ENCODE measurements at places on chromosomes 7 and 10.

GRCh38 chr10:78843495-78843894, 225.3 kb upstream of the ZMIZ1 start:
- DNase-seq: no peak

DNA sequence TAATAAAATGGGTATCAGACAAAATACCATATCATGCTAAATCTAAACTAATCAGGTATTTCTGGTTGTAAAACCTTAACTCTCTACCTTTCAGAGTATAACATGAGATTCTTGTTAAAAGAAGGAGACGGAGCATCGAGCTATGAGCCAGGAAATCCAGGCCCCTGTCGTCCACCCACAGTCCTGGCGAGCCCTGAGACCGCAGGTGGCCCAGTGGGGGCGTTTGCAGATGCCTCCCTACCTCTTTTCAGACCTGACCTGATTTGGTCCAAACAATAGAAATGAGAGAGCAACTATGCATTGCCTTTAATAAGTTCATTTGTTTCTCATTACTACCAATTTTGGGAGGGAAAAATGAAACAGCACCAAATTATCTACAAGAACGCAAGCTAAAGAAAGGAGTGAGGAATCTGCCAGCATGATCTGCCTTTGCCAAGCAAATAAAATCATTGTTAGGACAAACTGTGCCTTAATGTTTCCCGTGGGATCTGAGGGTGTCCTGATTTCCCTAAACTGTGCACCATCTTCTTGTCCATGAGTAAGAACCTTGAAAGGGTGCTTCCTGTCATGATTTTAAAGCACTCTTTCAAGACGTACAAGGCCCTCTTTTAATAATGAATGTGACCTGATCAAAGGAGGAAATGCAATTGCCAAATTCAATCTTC, 166.7 kb downstream of the TCERG1L start:
- DNase-seq: no peak

- no peak for DNase-seq
These were observed 19.4 kb upstream of the ARHGAP12 start for GRCh38 chr10:31948021-31948420.

DNA sequence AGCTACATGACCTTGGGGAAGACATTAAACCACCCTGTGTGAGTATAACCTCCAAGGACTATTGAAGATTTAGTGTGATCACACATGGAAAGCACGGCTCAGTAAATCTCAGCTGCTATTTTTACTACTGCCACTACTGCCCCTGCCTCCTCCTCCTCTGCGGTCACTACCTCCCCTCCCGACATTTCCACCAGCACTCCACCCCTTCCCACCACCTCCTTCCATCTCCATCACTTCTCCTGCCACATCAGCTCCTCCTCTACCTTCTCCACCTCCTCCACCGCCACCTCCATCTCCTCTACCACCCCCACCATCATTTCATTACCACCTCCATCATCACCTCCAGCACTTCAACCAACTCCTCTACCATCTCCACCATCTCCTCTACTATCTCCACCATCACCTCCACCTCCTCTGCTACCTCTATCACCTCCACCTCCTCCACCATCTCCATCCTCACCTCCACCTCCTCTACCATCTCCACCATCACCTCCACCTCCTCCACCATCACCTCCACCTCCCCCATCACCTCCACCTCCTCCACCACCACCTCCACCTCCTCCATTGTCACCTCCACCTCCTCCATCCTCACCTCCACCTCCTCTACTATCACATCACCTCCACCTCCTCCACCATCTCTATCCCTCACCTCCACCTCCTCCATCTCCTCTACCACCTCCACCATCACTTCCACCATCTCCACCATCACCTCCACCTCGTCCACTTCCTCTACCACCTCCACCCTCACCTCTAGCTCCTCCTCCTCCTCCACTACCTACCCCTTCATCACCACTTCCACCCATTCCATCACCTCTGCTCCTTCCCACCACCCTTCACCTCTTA, 69.4 kb downstream of the GRB10 start:
- DNase-seq: no peak

GRCh38 chr10:88278912-88279311, 304.2 kb downstream of the RNLS start:
- DNase-seq: no peak

DNA sequence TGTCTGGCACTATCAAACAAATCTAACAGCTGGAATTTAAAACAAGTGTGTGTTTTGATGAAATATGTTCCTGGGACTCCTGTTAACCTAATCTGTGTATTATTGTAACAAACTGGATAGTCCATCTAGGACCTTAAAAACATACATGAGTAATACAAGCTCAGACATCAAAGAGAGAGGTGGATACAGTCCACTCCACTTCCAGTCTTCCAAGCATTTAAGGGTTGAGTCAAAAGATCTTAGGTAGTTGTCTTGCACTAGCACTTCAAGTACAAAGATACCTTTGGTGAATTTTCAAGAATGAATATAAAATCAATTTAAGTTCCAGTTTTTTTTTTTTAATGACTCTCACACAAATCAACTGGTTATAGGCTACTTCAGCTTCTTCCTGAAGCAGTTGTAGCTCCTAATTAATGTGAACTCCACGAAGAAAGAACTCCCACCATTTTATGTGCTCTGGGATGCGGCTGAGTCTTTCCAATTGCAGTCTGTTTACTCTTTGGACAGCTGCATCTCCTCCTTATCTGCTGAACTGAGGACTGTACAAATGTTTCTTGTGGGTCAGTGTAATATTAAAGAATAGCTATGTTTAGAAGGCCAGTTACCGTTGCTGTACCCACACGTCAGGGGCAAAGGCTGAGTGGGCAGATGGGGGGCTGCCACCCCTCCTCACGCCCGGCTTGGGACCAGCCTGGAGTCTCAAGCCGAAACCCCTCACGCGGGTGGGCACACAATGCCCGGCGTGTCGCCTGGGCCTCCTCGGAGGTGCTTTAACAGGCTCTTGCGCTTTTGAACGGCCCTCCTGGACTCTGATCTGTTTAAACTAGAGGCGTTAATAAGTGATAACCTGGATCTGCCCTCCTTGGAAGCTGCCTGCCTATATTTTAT, 2.9 kb upstream of the IGF2BP3 start:
- DNase-seq: peak; percentile 69

DNA sequence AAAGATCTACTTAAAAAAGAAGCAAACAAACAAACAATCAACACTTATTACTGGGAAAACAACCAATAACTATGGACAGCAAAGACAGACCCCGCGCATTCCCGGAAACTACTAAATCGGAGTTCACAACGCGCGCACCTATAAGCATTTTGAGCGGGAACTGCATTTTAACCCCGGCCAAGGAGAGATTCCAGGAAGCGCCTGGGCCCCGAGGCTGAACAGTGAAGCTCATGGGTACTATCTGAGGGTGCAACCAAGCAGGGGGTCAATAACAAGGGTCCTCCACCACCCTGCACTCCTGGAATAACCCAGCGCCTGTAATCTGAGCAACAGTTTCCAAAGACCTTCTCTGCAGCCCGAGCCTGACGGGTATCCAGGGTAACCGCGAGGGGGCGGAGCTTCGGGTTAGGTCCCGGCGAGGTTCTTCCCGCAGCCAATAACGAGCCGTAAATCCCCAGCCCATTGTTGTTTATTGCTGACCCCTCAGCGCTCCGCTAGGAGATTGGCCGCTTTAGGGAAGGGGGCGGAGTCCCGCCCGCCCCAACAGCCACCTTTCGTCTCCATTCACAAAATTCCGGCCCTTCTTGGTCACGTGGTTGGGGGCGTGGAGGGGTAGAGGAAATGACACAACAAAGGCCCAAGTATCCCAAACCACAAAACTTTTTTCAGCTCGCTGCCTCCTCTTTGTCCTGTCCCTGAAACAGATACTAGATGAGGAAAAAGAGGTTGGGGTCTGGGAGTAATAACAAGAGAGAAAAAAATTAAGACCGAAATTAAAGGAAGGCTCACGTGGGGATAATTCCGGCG, 1.7 kb upstream of the ETV1 start:
- no peak for DNase-seq

DNA sequence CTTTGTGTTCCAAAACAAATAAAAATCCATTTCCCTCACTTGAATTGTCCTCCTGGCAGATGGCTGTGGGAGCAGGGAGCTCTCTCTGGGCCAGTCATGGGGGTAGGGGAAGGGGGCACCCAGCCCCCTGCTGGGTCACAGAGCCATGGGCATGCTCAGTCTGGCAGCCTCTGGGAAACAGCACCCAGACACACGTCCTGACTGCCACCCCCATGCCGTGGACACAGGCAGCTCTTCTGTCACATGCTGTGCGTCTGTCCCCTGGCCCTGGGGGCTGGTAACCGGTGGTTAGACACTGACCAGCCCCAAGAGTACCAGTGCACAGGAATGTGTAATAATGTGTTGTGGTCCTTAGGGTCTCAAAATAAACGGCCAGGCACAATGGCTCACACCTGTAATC, 47.0 kb downstream of the RASGEF1A start:
- no peak for DNase-seq

DNA sequence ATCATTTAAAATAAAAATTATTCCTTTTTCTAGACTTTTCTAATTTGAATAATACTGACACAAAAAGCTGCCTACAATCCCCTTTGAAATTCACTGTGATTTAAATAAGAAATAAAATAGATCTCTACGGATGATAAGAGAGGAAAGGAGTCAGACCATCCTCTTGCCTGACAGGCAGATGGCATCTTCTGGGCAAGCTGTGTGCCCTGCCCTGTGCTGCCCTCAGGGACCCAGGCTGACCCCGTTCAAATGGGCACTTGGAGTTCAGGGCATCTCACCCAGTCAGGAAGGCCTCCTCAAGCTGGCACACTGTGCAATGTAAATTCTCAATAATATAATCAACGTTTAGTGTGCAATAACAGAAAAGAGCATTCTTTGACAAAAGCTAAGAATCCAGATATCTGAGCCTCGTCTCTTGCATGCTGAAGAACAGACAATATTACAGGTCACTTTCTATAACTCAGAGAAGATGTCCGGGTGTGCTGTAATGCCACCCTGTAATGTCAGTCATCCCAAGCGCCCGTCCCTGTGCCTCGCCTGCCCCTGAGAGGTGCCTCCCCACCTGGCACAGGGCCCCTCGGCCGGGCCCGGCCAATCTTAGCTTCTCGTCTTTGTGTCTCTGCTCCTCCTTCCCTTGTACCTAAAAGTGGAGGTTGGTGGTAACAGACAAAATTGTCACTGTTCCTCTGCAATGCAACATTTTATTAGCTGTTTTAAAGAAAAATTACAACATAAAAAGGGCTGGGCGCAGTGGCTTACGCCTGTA, 263.3 kb downstream of the COBL start:
- no peak for DNase-seq

- peak; percentile 97 for DNase-seq
These were observed 115.1 kb downstream of the PKD1L1 start for GRCh38 chr7:47833211-47833610.

DNA sequence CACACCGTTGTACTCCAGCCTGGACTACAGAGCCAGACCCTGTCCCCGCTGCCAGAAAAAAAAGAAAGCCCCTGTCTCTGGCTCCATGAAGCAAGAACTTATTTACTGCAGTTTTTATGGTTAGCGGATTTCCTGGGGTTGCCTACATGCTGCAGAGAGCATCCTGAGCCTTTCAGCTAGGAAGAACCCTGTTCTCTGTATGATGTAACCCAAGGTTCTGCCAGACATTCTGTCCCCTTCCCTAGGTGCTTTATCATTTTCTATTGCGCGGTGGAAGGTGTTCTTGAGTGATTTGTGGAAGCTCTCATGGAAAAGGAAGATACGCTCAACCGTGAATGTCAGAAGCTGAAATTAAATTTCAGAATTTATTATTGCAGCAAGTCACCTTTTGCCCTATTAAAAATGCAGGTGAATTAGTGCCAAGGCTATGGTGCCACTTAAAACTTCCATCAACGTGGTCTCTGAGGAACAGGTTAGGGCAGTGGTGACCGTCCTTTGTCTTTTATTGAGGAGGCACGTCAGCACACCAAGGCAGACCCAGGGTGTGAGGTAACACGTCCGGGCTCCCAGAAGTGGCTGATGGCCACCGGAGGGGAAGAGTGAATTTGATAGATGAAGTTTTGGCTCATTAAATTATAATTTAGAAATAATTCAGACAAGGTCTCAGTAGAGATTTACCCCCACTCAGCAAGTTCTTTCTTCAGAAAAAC, 273.1 kb downstream of the PHTF2 start:
- no peak for DNase-seq

GRCh38 chr7:143451122-143451521, 7.9 kb downstream of the TAS2R60 start:
- DNase-seq: no peak

DNA sequence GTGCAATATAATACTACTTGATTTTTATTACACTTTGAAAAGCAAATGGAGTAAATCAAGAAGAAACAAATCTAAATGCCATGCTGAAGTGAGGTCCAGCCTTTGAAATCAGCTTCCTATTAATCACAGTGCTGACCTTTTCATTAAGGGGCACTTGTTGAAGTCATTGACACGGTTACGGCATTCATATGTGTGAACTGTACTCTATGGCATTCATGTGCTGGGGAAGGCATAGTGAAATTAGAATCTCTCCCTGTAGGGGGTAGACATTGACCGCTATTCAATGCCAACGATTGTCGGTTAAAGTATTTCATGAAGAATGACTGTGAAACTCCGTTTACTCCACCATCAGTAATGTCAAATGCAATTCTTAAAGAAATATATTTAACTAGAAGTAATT, 296.1 kb upstream of the SEMA3A start:
- no peak for DNase-seq

DNA sequence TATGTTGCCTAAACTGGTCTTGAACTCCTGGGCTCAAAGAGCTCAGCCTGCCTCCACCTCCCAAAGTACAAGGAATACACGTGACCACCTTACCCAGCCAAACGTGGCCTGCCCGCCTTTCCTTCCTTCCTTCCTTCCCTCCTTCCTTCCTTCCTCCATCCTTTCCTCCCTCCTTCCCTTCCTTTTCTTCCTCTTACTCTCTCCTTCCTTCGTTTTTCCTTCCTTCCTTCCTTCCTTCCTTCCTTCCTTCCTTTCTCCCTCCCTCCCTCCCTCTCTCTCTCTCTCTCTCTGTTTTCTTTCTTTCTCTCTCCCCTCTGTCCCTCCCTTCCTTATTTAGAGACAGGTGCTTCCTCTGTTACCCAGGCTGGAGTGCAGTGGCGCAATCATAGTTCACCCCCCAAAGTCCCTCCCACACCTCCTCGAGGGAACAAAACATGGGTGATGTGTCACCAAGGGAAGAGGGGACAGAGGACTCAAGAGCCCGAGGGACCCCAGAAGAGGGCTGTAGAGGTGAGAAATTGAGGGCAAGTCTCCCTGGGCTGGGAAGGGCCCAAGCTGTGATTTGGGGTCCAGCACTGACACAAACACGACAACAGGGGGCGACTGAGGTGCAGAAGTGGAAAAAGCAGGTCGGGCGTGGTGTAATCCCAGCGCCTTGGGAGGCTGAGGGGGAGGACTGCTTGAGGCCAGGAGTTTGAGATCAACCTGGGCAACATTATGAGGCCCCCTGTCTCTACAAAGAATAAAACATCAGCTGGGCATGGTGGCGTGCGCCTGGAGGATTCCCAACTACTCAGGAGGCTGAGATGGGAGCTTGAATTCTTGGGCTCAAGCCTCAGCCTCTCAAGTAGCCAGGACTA, 28.1 kb downstream of the EPHB4 start:
- DNase-seq: peak; percentile 87

- DNase-seq: no peak
These were observed 7.8 kb downstream of the GPER1 start for GRCh38 chr7:1095621-1096155.
